NCI-H2081 treated with DMSO at 0.1 percent for 48 hours (cell line): ENCODE measurements at places on chromosomes 5 and 9.

DNA sequence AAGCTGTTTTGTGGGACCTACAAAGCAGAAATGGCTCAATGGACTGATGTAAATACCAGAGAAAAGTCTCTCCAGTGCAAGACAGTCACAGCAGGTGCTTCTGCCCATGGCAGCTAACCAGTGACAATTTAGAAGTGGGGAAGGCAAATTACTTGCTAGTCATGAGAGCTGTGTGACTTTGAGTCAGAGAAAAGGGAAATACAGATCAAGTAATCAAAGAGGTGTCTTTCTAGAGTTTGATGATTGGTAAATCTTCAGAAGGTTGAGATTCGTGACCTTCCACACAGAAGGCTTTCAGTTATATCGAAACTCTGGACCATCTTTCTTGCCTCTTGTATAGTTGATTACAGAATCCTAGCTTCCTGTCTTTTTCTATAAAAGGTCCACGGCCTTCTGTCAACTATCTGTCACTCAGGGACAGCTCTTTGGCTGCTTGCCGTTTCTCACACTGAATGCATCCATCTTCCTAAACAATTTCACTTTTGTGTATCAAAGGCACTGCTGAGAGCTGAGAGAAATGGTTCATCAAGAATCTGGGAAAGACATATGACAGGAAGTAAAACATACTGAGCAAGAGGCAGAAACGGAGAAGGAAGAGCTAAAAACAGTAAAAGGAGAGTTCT, 993.9 kb upstream of the ACO1 start:
- no peak for DNase-seq

GRCh38 chr9:95311961-95312360, 5.5 kb downstream of the FANCC start:
- DNase-seq = no peak

DNA sequence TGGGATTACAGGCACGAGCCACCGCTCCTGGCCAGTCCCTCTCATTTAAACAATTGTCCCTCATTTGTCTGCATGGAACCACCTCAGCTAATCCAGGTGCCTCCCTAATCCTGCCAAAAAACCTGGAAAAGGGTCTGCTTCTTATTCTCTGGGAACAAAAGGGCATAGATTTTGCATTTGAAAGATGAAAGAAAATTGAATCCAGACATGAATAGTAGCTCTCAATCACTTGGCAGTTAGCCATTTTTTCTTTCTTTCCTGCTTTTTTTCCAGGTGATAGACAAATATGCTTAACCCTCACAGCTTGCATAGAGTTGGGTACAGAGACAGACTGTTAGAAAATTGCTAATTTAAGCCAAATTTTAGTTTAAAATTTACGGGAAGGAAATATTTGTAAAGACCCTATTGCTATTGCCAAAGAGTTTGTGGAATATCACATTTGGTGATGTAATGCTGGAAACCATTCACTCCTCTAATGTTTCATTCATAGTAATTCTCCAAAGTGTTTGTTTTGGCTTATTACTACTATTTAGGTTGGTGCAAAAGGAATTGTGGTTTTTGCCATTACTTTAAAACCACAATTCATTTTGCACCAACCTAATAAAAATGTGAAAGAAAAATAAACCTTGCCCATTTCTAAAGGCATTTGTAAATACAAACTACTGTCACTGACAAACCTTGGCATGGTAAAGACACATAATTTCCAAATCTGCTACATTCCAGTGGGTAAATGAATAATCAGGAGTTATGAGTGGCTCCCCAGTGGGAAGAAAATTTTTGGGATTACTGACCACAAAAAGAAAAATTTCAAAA, 80.5 kb upstream of the JAK2 start:
- DNase-seq = no peak

GRCh38 chr5:148986636-148987035, 76.2 kb downstream of the SH3TC2 start:
- DNase-seq = no peak

- no peak for DNase-seq
These were observed 515 bp downstream of the LCP2 start for GRCh38 chr5:170296935-170297588.

- DNase-seq = no peak
These were observed 887 bp upstream of the PDE8B start for GRCh38 chr5:77209495-77210090.

DNA sequence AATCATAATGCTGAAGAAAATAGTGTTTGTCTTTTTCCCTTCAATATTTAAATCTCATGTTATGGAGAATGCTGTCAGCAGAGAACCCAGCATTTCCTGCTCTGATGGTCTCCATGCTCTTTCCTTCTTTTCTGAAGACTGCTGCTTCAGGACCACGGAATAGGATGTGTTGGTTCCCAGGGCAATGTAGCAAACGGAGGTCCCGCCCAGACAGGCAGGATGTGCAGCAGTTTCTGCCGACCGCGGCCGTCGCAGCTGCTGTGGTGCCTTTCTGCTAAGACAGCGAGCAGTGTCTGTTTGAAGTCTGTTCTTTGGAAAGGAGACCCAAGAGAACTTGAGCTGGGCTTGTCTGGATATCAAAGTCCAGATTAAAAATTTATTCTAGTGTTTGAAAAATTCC, 654.3 kb downstream of the CCDC171 start:
- no peak for DNase-seq

GRCh38 chr5:142314109-142314508, 10.7 kb downstream of the SPRY4 start:
- DNase-seq = no peak

DNA sequence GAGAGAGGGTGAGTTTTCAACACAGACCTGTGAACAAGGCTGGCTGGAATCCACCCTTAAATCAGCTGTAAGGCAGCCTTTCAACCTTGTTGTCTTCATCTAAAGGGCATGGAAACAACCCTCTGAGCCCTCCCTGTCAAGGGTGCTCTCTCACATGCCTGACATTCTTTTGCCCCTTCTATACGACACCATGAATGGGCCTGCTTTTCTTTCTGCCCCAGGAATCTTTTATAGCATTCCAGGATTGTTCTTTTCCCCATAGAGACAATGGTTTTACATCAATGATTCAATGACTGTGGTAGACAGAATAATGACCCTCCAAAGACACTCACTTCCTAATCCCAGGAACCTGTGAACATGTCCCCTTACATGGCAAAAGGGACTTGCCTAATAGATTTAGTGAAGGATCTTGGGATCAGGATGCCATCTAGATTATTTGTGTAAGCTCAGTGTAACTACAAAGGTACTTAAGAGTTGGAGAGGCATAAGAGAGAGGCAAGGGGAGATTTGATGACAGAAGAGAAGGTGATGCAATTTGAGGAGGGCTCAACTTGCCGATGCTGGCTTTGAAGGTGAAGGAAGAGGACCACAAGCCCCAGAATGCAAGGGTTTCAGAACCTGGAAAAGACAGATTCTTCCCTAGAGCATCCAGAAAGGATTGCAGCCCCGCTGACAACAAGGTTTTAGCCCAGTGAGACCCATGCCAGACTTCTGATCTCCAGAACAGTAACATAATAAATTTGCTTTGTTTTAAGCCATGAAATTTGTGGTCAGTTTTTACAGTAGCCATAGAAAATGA, 29.2 kb upstream of the HMHB1 start:
- DNase-seq = no peak

DNA sequence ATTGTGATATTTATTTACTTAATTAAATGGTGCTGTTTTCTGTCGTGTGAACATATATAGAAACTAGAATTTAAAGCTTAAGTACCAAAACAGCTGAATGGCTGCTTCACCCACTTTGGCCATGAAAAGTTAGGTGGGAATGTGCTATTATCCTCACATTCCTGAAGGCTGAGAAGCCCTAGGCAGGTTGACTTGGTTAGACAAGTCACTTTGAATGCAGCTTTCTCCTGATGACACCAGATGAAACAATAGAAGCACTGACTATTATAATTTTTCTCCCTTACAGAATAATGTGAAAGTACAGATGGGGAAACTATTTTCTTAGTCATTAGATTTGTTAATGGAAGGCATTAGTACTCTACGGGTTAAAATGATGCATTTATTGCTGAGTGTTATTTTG, 65.1 kb upstream of the C5orf46 start:
- no peak for DNase-seq

GRCh38 chr5:144832416-144832815, 661.7 kb downstream of the KCTD16 start:
- DNase-seq = no peak

DNA sequence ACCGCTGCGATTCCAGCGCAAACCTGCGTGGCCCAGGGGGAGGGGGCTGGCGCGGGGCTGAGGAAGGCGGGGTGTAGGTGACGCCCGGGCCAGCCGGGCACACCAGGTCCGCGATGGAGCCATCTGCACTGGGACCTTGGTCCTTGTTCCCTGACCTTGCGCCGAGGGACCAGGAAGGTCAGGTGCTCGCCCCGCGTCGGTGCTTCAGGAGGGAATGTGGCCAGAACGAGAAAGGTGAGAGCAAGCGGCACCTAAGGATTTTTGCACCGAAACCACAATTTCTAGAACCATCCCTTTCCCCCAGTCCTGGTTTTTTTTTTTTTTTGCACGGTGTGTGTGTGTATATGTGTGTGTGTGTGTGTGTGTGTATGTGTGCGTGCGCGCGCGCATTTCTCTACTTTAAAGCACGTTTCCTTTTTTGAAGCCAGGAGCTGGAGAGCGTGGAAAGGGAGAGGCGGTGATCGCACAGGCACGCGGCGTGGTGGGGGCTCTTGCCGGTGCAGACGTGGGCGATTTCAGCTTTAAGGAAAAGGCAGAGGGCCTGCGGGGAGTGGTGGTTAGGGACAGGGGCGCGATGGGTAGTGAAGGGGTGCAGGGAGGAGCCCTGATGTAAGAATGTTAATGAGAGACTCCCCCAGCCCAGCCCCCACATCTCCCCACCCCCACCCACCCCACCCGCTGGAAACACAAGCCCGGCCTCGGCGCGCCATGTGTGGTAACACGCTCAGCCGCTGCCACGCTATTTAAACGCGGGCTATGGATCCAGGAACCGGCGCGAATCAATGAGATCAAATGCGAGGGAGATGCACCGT, at the start of gene NPR3:
TSS of gene NPR3 (plus strand) at position 772 of the 812 bp plus-strand sequence. CDS start 456 bp downstream, outside the sequence.
- DNase-seq = no peak

DNA sequence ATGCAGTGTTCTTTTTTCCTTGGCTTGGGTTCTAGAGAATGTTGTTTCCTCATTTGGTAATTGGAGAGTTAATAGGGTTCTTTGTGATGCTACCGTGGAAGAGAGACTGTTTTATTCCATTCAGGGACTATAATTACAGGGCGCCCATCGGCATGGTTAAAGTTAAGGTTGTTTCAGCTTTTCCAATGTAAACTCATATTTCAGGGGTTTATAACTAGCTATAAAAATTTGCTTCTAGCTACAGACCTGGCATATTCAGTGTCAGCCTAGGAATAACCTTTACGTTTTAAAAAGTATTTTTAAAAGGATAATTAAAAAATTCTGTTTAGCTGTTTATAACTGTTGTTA, 99.1 kb downstream of the AOPEP start:
- peak; percentile 26 for DNase-seq

DNA sequence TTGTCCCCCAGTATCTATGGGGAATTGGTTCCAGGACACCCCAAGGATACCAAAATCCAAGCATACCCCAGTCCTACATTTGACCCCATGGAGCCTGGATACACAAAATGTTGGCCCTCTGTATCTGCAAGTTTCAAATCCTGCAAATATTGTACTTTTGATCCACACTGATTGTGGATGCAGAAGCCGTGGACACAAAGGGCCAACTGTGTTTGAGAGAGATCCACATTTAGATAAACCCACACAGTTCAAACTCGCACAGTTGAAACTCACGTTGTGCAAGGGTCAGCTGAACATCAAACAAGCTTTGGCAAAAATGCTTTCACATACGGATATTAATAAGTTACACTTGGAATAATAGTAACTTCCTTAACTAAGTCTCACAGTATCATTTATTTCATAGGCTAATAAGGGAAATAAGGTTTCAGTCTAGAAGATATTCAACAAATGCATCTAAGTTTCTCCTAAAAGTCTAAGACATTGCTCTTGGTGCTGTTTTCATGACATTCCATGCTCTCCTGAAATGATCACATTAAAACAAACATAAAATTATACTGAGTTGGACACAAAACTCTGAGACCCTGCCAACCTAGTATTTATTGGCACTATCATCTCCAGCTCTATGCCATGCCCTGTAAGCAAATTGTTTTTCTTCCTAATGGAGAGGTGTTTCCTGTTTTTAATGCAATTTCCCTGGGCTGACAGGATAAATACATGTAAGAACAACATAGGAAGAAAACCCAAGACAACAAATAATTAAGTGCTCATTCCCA, 32.3 kb downstream of the ACTL7A start:
- no peak for DNase-seq

- no peak for DNase-seq
These were observed 60.2 kb upstream of the TRIO start for GRCh38 chr5:14082973-14083372.

- no peak for DNase-seq
These were observed 57.4 kb downstream of the CFAP95 start for GRCh38 chr9:69877852-69878514.

GRCh38 chr9:109990541-109990940, 210.5 kb downstream of the PALM2AKAP2 start:
- DNase-seq = no peak

DNA sequence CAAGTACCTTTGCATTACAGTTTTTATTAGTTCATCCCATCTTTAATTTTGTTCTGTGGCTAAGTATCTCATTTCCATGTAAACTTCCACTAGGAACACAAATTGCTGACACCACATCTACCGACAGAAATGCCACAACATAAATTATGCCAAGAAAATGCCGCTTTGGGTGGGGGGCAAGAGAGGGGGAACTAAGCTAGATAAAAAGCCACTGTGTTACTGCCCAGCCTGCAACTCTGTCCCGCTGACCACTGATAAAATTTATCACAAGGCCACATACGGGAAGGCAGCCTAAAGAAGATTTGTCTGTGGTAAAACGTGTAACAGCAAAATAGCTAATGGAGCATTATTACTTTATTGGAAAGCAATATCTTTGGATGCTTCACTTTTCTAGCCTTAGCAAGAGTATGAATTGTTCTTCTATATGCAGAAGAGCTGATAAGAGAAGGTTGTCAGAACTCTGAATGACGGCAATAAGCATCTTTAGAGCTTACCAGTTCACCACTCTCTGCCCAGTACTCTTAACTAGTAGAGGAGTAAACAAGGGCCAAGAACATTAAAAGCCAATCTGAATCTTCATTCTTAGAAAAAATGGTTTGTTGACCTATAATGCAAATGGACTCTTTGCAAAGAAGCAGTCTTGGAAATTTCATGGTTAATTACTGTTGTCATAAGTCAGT, 172.2 kb upstream of the MEF2C start:
- no peak for DNase-seq

DNA sequence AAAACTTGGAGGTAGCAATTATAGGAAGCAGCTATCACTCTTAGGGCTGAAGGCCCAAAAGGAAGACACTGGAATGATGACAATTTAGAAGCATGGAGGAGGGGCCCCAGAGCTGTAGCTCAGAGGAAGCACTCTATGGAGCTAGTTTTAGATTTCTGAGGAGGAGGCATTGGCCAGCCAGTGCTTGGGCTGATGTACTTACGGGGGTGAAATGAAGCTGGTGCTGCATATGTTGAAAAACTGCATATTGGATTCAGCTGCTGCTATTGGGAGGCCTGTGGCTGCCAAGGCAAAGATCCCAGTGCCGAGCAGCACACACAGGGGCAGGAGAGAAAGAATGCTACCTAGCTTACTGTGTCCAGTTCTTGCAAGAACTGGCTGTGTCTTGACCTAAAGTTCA, 53.9 kb upstream of the HMHB1 start:
- DNase-seq = no peak

GRCh38 chr9:13142776-13143175, 136.7 kb downstream of the MPDZ start:
- DNase-seq = no peak
